Dorsolateral prefrontal cortex (tissue), 122 donors: ENCODE measurements at places on chromosomes 11 and 22.

DNA sequence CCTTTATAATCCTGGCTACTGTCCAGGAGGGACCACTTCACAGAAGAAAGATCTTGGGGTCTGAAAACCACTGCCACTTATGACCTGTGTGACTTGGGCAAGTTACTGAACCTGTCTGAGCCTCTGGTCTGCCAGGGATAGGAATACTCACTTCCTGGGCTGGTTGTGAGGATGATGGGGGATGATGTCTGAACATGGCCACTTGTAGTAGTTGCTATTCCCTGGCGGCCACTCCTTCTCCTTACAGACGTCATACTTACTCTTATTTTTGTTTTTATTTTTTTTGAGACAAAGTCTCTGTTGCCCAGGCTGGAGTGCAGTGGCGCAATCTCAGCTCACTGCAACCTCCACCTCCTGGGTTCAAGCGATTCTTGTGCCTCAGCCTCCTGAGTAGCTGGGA is 26.1 kb downstream of the CD82 start:
- DNase-seq, result no peak

DNA sequence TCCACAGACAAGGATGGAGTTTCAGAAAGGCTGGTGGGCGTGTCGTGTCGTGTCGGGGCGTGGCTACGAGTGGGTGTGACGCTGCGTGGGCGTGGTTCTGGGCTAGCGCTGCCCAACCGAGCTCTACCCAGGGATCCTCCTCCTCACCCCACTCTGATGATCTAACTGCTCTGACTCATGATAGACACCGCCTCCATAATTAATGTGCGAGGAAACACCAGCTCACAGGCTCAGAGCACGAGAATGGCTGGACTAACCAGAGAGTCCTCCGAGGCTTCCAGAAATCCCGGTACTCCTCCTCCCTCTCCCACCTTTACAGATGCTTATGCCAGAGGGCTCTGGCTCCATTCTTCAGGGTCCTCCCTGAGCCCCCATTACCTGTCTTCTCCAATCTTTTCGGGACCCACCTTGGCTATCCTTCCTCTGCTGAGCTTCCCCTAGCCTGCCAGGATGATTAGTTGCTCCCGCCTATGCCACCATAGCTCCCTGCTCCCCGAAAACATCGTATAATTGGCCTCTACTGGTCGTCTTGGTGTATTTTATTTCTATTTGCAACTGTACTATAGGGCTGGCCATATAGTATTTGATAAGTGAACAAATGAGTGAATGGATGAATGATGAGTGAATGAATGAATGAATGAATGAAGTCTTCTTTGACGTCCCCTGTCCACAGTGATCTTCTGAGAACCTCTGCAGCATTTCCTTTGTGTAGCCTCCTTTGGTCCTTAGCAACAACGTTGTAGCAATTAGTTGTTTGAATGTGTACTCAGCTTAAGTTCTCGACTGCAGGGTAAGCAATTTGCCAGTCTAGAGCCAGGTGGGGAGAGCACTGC is 21.7 kb downstream of the TMPRSS13 start:
- no peak for DNase-seq

- DNase-seq, result no peak
These were observed 611.5 kb upstream of the B3GAT1 start for GRCh38 chr11:135023499-135023898.

DNA sequence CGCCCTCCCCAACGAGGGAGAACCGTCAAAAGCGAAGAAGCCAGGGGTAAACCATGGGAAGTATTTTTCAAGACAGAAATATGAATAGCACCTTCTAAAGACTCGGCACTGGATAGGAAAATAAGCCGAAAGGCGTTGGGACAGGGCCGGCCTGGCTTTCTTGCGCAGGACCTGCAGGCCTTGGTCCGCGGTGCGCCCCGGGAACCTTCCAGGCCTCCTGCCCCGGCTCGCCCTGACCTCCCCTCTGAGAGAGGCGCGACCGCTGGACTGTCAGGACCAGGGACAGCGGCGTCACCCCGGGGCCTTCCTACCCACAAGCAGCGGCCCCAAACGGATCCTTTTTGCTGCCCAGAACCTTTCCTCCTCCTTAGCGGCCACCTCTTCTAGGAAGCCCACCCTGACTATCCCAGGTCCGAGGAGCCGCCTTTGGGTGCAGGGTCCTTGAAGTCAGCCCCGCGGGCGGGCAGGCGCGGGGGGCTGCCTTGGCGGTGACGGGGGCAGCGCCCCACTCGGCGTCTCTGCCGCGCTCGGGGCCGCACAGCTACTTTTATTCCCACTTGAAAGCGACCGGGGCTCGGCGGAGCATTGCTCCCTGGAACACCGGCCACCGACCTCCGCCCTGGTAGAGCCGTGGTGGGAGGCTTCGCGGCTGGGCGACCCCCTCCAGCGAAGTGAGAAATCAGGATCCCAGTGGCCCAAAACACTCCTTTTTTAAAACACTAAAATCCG is 650 bp upstream of the MAPK11 start:
- DNase-seq, result no peak

DNA sequence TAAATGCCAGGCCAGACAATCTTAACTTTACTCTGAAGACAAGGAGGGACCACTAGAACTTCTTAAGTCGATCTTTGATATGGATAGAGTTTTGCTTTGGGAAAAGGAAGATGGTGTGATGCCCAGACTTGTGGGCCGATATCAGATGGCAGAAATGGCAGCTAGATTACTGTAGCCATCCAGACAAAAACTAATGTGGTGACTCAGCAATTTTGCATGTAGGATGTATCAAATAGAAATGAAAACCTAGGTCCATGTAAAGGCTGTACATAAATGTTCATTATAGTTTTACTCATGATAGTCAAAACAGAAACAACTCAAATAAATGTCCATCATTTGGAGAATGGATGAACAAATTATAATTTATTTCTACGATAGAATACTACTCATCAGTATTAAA is 121.5 kb downstream of the APIP start:
- no peak for DNase-seq

DNA sequence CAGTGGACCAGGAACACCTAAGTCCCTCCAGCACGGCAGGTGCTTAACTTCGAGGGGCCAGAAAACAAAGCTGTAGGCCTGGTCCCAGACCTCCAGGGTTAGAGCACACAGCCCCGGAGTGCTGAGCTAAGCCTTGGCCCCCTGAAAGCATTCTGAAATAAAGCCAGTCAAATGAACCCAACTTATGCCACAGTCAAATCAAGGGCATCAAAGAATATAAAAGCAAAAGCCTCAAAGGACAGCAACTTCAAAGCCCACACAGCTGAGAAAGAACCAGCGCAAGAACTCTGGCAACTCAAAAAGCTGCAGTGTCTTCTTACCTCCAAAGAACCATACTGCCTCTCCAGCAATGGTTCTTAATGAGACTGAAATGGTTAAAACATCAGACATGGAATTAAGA is 39.1 kb downstream of the TMEM123 start:
- DNase-seq, result no peak

- DNase-seq, result no peak
These were observed 65.0 kb upstream of the ZBED5 start for GRCh38 chr11:10922892-10923291.

DNA sequence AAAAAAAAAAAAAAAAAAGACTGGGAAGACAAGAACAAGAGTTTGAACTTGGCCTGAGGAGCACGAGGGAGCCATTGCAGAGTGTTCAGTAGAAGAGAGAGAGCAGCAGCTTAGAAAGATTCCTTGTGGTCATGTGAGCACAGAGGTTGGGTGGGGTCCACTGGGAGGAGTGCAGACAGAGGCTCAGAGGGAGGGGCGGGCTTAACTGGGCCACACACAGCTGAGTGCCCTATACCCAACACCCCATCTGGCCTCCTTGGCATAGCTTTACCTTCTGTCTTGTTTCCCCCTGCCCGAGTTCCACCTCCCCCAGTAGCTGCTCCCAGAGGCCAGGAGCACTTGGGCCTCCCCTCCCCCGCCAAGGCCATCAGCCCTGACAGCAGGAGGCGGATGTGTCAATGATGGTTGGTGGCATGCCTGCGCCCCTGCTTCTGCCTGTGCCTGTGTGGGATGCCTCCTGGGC is 12.1 kb downstream of the C11orf86 start:
- no peak for DNase-seq

DNA sequence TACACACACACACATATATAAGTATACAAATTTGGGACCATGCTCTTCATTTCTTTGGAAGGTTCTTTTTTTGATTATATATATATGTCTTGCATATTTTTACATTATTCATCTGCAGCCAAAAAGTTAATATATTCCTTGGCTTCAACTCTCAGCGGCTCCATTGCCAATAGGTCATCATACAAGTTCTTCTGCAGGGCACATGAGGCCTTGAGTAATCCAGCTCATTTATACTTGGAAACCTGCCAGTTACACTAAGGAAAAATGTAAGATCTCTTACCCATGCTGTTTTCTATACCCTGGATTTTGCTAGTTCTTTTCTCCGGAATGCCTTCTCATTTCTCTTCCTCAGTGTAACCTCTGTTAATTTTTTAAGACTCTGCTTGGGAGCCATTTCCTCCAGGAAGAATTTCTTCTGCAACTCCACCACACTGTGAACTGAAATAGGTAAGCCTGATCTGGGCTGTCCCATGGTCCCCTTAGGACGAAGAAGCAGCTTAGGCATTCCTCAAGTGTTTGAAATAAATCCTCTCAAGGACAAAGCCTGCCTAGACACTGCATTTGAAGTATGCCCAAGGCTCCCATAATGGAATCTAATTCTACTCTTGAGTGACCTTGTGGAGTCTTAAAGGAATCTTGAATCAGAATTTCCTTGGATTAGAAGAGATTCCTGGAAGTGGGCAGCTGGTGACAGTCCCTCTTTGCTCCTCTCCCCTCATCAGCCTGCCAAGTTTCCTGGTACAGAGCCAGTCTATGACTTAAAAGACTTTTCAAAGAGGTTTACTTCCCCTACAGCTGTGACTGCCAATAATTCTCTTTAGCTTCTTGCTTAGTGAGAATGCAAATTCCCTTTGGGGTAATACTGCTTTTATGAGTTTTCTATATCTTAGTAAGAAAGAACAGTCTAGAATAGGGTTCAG is 182.8 kb downstream of the C11orf87 start:
- no peak for DNase-seq

DNA sequence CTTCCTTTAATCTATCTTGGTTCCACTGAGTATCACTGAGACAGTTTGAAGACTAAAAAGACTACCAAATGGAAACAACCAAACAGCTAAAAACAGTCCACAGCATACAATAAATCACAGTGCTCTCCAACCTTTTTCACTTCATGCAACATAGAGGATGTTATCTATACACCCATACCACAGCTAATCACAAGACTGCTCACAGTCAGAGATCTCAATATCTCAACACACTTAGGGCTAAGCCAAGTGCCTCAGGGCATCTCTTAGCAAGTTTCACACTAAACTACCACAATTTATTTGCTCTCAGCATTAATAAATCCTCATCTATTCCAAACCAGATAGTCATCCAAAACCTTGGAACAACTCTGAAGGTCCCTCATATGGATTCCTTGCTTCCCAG is 129.4 kb downstream of the SBF2 start:
- no peak for DNase-seq

DNA sequence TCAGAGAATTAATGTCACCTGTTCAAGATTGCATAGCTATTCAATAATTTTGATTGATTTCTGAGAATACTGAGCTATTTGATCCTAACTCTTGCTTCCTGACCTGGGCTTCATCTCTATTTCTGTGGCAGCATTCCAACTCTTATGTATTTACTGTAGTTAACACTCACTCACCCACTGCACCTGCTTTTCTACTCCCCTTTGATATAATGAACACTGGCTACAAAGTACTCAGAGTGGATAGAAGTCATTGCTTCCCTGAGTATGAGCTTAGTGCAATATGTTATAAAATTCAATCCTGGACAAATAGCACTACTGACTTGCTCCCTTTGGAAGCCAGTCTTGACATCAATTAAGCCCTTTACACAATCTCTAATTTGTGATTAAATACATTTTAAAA is 117.2 kb downstream of the APIP start:
- DNase-seq, result no peak

- DNase-seq, result peak; percentile 50
These were observed 929 bp downstream of the PRDM10 start for GRCh38 chr11:130001461-130002351.

DNA sequence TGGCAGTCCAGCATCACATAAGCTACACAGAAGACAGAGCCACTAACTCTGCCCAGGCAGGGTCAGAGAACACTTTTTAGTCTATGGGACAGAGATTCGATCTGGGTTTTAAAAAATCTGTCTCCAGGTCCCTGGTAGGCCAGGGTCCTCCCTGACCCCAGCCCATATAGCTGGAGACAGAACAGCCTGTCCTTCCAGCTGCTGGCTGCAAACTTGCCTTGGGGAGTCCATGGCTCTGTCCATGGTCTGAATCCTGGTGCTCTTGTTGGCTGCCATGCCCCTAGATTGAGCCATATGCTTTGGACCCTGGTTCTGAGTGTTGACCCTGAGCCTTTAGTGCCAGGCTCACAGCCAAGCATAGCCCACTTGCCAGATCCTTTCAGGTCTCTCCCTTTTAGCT is 13.3 kb upstream of the LIPT2 start:
- no peak for DNase-seq

DNA sequence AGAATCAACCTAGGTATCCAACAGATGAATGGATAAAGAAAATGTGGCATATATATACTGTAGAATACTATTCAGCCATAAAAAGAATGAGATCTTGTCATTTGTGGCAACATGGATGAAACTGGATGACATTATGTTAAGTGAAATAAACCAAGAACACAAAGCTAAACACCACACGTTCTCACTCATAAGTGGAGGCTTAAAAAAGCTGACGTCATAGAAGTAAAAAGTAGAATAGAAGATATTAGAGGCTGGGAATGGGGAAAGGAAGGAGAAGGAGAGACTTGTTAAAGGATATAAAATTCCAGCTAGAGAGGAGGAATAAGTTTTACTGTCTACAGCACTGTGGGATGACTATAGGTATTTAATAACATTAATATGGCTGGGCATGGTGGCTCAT is 12.9 kb downstream of the EXPH5 start:
- DNase-seq, result no peak

DNA sequence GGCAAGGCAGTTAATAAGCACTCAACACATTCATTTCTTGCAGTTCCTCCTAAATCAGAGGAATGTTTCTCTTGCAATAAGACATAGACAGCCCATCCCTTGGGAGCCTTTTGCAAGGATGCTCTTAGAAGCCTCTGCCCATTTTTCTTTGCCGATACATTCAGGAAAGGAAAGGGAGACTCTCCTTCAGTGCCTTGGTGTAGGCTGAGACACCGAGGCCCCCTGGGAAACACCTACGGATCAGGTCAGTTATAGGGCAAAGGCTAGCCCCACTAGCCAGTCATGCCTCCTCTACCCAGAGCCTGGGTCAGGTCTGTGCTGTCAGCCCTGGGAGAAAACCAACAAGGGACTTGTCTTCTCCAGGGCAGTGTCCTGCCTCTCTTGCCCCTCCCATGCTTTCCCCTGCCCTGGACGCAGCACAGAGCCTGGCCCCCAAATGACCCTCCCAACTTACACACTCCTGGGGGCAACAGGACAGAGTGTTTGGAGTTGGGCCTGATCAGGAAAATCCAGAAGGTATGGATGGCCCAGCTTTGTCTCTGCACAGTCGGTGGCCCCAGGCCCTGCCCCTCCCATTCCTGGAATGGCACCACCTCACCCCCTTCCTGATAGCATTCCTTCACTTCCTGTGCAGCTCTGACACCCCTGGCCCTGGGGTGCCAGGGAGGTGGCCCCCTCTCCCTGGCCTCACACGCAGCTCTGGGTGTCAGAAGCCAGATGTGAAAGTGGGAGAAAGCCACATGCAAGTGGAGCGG is 18.3 kb downstream of the ANKK1 start:
- no peak for DNase-seq

GRCh38 chr11:76714493-76714892 is 43.9 kb upstream of the LRRC32 start:
- DNase-seq, result no peak

GRCh38 chr11:34727228-34727737 is 106.4 kb downstream of the EHF start:
- no peak for DNase-seq
